ENCODE measurements at places on chromosomes 7 and 10.

DNA sequence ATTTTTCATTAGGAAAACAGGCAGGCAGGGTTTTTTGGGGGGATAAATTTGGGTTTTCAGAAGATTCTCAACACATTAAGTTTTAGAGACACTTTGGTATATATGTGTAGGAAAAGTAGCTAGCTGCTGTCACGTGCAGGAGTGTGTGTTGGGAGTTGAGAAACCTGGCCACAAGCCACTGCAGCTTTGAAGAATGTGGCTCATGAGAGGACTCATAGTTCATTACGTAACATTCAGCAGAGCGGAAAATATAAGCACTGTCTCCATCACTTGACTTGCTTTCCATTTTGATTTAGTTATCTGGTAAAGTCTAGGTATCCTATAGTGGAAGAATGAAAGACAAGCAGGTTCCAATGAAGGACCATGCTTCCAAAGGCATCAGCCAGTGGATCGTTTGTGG lies 31.2 kb downstream of the SMNDC1 start:
- peak; percentile 88 for DNase-seq

DNA sequence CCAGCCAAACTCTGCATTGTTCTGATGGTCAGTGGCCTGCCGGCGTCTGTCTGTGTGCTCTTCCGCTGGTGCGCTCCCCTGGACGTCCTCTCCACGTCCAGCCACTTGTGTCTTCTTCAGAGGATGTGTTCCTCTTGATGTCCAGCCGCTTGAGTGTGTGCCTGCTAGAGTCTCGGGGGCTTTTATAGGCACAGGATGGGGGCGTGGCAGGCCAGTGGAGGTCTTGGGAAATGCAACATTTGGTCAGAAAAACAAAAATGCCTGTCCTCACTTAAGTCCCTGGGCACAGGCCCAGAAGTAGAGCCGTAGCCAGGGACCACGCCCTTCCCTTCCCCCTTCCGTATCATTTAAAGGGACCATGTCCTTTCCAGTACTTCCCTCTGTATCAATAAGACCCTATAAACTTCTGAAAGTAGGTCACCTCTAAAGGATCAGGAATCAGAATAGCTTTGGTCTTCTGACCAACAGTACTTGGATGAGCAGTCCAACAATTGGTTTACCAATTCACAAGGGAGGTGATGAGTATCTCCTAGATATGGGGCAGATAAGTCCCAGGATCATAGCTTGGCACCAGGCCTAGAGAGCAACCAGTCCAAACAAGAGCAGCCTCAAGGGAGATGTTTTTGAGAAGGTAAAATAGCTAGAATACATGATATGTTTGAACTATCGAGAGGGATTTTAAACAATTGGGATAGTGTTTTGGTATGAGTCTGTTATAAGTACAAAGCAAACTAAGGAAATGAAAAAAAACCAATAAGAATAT lies 32.2 kb upstream of the PNLIPRP3 start:
- no peak for DNase-seq

DNA sequence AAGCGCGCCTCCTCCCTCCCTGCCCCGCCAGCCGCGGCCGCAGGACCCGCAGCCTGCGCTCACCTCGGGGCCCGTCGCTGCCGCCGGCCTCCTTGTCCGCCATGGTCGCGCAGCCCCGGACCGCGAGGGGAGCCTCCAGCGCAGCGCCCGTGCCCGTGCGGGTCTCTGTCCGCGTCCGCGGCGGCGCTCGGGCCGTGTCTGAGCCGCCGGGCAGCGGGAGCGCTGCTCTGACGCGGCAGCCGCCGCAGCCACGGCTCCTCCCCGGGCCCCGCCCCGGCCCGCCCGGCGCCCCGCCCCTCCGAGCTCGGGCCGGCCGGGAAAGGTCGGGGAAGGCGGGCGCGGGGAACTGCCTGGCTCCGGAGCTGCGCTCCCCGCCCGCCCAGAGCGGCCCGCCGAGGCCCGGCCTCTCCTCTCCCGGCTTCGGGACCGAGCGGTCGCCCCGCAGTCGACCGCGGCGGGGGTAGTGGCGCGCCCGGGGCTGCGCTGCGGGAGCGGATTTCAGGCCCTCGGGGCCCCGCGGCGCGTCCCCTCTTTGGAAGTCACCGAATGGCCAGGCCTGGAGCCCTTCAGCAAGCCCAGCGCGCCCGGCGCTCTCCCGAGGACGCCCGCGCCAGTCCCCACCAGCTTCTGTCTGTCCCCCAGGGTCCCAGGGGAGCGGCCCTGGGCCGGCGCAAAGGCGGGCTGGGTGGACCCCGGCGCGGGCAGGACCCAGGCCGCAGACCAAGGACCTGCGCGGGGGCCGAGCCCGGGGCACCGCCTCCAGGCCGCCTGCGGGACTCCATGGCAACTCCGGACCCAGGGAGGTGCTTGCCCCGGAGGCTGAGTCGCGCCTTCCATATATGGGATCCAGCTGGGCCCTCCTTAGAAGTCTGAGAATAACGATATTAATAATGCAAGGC lies at the start of gene HSPA12A:
TSS of gene HSPA12A (minus strand) at position 200 of the 899 bp plus-strand sequence. CDS start at position 103, 97 bp downstream.
- DNase-seq: peak; percentile 71

DNA sequence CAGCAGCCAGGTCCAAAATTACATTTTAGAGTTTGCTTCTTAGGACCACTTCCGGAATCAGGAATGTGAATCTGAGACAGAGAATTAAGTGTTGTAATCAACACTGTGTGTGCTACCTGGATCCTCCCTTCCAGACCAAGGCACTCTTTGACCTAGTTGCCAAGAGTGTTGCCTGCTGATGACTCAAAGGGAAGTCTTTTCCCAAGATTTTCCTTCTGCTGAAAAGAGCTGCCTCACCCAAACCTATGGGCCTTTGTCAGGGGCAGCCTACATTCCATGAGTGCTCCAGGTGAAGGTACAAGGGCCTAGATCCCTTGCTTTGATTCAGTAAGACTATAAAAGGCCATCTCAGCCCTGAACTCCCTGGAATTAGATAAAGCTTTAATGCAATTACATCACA lies 712.5 kb upstream of the ANKRD30A start:
- DNase-seq: no peak

DNA sequence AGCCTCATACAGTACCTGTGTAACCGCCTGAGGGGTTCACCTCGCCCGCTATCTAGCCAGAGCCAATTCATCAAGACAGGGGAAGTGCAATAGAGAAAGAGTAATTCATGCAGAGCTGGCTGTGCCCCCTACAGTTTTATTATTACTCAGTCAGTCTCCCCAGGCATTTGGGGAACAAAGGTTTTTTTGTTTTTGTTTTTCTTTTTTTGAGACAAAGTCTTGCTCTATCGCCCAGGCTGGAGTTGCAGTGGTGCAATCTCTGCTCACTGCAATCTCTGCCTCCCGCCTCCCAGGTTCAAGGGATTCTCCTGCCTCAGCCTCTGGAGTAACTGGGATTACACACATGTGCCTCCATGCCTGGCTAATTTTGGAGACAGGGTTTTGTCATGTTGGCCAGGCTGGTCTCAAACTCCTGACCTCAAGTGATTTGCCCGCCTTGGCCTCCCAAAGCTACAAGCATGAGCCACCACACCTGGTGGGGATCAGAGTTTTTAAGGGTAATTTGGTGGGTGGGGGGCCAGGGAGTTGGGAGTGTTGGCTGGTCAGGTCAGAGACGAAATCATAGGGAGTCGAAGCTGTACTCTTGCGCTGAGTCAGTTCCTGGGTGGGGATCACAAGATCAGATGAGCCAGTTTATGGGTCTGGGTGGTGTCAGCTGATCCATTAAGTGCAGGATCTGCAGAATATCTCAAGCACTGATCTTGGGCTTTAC lies 116.5 kb downstream of the MARCHF5 start:
- DNase-seq: peak; percentile 82

DNA sequence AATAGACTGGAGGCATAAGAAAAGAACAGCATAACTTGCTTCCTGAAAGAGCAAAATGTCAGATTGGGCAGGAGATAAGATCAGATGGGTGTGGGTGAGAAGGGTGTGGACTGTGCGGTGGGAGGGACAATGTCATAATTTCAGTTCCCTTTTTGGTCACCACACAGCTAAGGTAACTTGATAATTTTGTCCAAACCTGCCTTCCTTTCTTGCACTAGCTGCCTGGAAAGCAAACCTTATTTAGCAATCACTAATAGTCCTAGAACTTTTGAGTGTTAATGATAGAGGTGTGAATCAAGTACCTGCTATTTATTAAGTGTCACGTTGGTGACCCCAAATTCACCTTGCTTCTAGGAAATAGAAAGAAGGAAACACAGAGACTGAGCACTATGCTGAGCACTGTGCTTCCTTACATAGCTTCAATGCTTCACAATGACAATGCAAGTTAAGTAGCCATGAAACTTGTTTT lies 72.4 kb upstream of the SP4 start:
- DNase-seq: peak; percentile 76

DNA sequence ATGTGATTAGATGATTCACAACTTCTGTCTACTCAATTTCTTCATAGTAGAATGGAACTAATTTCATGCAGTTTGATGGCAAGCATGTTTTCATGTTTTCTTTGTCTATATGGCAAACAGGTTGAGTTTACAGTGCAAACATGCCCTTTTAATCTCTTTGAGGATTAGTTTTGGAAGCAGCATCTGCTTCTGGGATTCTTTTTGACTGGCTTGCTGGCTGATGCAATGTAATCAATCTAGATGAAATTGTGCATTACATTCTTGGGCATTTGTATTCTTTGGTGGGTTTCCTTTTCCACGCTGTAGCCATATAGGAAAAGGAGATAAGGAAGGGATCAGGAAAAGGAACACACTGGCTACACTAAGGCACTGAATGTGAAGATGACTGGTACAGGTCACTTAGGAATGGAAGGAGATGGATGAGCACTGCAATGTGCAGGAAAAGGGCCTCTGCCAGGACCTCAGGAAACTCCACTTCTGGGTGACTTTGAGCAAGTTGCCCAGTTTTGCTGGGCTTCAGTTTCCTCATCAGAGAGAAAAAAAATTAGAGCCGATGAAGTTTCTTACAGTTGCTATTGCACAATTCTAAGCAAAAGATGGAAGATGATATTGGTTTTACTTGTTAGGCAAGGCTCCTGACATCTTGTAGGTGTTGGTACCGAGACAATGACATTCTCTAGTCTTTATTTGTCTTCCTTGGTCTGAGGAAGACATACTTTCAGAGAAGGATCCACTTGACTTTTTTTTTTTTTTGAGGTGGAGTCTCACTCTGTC lies 269.1 kb downstream of the SUGCT start:
- no peak for DNase-seq

DNA sequence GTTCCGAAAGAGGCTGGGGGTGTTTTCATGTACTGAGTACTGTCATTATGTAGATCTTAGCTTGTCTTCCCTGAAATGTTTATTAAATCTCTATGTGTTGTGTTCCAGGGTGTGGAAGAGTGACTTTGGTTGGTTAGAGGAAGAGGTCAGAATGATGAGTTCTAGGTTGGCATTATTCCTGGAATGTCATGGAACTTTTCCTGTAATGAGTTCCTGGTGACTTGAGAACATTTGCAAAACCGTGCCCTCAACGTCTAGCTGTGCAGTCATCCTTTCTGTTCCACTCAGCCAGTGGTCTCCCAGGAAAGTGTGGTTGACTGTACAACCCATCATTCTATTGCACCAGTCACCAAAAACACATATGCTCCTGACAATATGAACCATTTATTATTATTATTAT lies 129.6 kb downstream of the BICC1 start:
- DNase-seq: no peak

- no peak for DNase-seq
These were observed 145.0 kb downstream of the LRRC4 start for GRCh38 chr7:127886248-127886647.

GRCh38 chr10:102159051-102159597 lies 6.9 kb downstream of the NOLC1 start:
- no peak for DNase-seq

DNA sequence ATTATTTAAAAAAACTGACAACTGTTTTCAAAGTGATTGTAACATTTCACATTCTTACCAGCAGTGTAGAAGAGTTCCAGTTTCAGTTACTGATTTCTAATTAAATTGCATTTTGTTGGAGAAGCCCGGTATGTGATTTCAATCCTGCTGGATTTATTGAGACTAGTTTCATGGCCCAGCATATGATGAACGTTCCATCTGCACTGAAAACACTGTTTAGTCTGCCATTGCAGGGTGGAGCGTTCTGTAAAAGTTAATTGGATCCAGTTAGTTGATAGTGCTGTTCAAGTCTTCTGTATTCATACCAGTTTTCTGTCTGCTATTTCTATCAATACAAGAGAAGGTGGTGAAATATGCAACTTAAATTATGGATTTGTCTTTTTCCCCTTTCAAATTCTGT lies 37.3 kb upstream of the CCNY start:
- peak; percentile 4 for DNase-seq

DNA sequence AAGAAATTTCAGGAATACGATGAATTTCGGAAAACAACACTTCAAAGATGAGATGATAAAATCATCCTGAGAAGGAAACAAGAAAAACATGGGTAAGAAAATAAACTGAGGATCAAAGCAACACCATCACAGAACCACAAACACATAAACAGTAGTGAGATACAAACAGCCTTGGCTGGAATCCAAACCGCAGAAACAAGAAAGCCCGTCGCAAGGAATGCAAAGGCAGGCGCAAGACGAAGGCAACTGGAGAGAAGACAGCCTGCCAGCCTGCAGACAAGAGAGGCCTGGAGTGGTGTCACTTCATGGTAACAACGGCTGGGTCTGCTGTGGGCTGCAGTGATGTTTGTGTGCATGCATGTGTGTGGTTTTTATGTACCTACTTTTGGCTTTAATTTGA lies 61.8 kb upstream of the DRGX start:
- DNase-seq: no peak

- peak; percentile 94 for DNase-seq
These were observed 7.9 kb downstream of the CPED1 start for GRCh38 chr7:120996333-120996987.

GRCh38 chr10:102859911-102860310 lies 5.9 kb downstream of the BORCS7 start:
- no peak for DNase-seq

DNA sequence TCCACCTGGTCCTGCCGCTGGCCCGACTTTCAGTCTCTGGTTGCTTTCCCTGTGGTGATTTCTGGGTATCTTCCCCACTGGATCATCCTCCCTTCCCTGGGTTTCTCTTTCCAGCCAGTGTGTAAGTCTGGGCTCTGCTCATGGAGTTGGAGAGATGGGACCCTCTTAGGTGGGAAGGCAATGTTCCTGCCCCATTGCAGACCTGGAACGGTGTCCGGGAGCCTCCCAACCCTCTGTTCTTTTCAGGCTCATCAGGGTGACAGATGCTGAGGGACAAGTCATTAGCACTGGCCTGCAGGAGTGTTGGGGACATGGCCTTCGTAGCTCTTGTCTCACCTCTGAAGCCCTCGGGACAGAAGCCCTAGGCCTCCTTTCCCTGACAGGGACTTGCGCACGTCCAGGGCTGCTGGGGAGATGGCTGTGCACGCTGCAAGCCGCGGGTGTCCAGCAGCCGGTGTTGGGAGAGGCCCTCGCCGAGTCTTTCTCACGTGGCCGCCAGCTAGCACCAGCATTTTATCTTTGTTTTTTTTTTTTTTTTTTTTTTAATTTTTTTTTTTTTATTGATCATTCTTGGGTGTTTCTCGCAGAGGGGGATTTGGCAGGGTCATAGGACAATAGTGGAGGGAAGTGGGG lies 17.2 kb downstream of the ZNF783 start:
- no peak for DNase-seq

- DNase-seq: no peak
These were observed 233.0 kb downstream of the DIP2C start for GRCh38 chr10:456486-456885.

GRCh38 chr10:35511647-35512046 lies 93.5 kb upstream of the GJD4 start:
- no peak for DNase-seq

Data from inflammatory macrophage treated with lipopolysaccharide for 4 hours (primary cell).